ENCODE measurements at places on chromosomes 5 and 9.

- no peak for DNase-seq
These were observed 41.2 kb upstream of the FLT4 start for GRCh38 chr5:180690562-180690961.

- DNase-seq = no peak
These were observed 202.8 kb downstream of the SPOCK1 start for GRCh38 chr5:137296213-137296781.

- DNase-seq = no peak
These were observed 30.6 kb downstream of the VAV2 start for GRCh38 chr9:133961226-133962165.

DNA sequence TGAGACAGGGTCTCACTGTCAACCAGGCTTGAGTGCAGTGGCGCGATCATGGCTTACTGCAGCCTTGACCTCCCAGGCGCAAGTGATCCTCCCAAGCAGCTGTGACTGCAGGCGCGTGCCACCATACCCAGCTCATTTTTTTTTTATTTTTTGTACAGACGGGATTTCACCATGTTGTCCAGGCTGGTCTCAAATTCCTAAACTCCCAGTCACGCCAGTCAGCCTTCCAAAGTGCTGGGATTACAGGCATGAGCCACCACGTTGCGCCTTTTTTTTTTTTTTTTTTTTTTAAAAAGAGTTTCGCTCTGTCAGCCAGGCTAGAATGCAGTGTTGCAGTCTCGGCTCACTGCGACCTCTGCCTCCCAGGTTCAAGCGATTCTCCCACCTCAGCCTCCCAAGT lies 27.1 kb upstream of the SRP19 start:
- DNase-seq = no peak

DNA sequence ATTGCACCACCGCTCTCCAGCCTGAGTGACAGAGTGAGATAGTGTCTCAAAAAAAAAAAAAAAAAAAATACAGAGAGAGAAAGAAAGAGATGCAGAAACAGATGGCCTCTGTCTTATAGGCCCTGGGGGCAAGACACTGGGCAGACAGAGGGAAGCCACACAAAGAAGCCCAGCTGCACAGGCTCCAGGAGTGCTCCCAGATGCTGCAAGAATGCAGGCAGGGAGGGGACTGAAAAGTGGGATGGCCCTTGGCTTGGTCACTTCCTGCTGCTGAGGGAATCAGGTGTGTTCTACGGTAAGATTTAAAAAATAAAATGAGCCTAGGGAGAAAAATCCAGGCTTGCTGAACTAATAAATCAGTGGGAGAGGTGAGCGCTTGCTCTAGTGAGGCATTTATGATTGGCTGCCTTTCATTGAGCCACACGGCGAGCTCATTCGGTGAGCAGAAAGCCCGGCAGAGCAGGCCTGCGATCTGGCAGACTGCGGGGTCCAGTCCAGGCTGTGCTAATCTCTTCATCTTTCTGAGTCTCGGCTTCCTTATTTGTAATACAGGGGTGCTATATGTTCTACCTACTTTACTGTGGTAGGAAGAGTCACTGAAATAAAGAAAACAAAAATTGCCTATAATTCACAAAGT lies 80.6 kb downstream of the RAD23B start:
- DNase-seq = no peak

- DNase-seq = no peak
These were observed 14.6 kb downstream of the NDUFA8 start for GRCh38 chr9:122144836-122145591.

- no peak for DNase-seq
These were observed 190.4 kb upstream of the GAS1 start for GRCh38 chr9:87137718-87138117.

DNA sequence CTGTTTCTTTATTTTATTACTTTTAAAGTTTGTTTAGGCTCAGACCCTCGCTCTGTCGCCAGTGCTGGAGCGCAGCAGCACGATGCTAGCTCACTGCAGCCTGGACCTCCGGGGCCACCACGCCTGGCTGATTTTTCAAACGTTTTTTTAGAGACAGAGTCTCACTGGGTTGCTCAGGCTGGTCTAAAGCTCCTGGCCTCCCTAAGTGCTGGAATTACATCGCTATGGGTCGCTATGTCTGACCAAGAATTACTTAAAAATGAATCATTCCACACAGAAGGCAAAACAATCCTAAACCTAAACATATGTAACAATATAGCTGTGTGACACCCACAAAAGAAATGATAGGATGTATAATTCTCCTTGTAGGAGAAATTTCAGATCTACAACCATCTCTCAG lies 86.9 kb upstream of the SIMC1 start:
- DNase-seq = no peak

DNA sequence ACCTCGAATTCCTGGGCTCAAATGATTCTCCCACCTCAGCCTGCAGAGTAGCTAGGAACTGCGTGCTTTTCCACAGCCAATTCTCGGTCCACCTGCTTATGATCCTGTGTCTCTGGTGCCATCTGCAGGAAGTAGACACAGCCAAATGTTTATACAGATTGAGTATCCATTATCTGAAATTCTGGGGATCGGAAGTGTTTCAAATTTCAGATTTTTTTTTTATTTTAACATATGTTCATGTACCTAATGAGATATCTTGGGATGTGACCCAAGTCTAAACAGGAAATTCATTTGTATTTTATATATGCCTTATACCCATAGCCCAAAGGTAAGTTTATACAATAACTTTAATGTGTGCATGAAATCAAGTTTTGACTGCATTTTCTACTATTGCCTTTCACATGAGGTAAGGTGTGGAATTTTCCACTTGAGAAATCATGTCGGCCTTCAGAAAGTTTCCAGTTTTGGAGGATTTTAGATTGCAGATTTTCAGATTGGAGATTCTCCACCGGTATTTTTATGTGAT lies 89.5 kb downstream of the ESM1 start:
- no peak for DNase-seq

GRCh38 chr5:170034231-170034630 lies 53.9 kb upstream of the INSYN2B start:
- no peak for DNase-seq

- no peak for DNase-seq
These were observed 236.0 kb downstream of the CD180 start for GRCh38 chr5:66960369-66961137.

- DNase-seq = no peak
These were observed 83.3 kb upstream of the LHFPL2 start for GRCh38 chr5:78731884-78732283.

- no peak for DNase-seq
These were observed 56.6 kb downstream of the CFAP90 start for GRCh38 chr5:7794311-7794710.

GRCh38 chr5:64201996-64202395 lies 36.4 kb downstream of the RNF180 start:
- DNase-seq = no peak

DNA sequence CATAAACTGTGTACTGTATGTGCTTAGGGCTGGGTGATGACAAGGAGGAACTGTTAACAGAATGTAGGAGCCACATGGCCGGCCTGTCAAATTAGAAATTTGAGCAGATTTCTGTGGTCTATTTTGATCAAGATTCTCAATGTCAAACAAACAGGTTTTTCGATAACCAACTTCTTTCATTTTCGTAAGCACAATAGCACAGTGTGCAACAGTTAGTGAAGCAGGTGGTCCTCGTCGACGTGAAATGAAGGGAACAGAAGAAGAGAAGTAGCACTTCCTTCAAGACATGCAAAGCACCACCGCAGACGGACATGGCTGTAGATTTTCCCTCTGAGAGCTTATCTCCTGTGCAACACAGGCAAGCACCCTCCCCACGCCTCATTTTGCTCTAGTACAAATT lies 252.1 kb downstream of the CRB2 start:
- no peak for DNase-seq

GRCh38 chr9:132588098-132588497 lies 5.7 kb downstream of the BARHL1 start:
- DNase-seq = no peak

DNA sequence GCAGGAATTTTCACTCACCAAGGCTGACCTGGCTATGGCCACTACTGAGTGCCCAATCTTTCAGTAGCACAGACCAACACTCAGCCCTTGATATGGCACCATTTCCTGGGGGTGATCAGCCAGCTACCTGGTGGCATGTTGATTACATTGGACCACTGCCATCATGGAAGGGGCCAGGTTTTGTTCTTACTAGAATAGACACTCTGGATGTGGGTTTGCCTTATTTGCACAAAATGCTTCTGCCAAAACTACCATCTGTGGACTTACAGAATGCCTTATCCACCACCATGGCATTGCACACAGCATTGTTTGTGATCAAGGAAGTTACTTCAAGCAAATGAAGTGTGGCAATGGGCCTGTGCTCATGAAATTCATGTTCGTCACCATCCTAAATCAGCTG lies 69.7 kb upstream of the SH3GL2 start:
- no peak for DNase-seq
